ENCODE measurements at places on chromosomes 5 and 9. TPM values are rescaled to one million over a fixed set of nuclear protein-coding genes. Genes with fewer than 3 reads are reported as not detected.

Gene TAF11L5
- total RNA-seq, result not detected

Gene KCNV2
- not detected for total RNA-seq

Gene TAS2R1
- total RNA-seq, result not detected

Gene IFNB1
- total RNA-seq, result not detected

Gene RANBP17
- 2.9 TPM for total RNA-seq

Gene RLN1
- total RNA-seq, result 0.62 TPM

Gene DNM1
- 7.0 TPM for total RNA-seq

Gene LCN9
- total RNA-seq, result not detected

Gene PCDHB4
- 1.7 TPM for total RNA-seq

Gene CDH9
- not detected for total RNA-seq

Gene PCDHA2
- not detected for total RNA-seq

Gene FOXD4L5
- not detected for total RNA-seq

Gene PPIC
- total RNA-seq, result 43.6 TPM

Gene RBM27
- total RNA-seq, result 10.2 TPM

Gene GABRA1
- total RNA-seq, result not detected

Gene MED10
- 30.9 TPM for total RNA-seq

Gene KCTD16
- total RNA-seq, result 0.03 TPM

Gene NFIL3
- 19.9 TPM for total RNA-seq

DNA sequence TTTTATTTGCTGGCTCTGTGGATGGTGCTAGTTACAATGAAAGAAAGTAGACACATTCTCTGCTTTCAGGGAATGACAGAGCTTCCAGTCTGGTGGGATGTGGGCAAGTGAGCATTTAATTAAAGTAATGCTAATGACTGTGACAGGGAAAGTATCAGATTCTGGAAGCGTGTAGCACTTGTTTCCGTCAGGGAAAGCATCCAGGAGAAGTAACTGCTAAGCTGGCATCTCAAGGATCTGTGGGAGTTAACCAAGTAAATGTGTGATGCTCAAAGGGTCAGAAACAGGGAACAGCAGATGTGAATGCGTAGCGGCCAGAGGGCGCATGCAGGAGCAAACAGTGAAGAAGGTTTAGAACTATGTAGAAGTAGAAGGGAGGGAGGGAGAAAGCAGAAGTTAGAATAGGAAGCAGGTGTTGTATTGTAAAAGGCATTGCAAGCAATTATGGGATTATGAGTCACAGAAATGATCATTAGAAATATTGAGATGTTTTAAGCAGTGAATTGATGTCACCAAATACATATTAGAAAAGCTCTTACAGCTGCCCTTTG is 12.2 kb downstream of the KLHL9 start:
- no peak for DNase-seq

GRCh38 chr5:148820461-148821395 is 5.7 kb upstream of the ADRB2 start:
- no peak for DNase-seq

GRCh38 chr5:143913008-143913752 is 101.2 kb downstream of the HMHB1 start:
- no peak for DNase-seq

DNA sequence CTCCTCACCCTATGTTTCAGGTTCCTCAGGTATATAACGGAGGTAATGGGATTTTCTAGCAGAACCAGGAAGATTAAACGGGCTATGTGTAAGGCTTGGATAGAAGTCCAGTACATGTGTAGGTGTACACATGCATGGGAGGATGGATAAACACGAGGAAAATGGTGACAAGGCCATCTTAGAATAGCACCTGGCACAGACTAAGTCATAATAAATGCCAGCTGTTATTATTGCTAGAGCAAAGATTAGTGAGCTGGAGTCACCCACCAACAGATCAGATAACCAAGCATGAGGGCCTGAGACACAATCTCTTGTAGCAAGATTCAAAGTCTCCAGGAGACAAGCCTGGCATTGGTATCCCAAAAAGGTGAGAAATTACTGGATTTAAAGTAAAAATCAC is 21.1 kb downstream of the SPOCK1 start:
- no peak for DNase-seq

DNA sequence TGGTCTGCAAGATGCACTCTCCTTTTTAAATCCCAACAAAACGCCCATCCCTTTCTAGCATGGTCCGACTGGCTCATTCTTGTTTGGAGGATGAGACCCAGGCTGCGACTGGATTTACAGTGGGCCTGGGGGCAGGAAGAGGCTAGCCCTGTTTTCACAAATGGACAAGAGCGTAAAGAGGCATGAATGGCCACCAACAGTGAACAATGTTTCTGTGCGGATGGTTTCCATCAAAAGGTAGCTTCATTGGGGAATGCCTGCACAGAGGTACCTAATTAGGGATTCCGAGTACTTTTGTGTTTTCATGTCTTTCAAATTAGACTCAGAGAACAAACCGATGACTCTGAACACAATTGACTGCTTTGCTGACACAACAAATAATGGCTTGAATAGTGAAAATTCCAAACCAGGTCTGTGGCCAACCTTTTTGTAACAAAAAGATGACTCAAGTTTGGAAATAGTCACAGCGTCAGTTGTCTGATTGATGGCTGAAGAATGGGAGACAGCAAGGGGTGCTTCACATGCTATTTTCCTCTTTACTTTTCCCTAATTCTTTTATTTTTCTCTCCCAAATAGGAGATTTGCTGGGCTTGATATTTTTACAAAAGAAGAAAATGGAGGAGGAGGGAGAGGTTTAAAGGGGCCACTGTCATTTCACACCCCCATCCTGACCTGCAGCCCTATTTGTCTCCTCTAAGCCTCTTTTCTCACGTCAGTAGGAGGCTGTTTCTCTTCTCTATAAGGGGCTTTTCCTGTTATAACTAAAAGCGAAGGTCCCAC is 208.1 kb upstream of the S1PR3 start:
- no peak for DNase-seq

GRCh38 chr9:37555786-37556185 is 20.4 kb downstream of the FBXO10 start:
- no peak for DNase-seq

- DNase-seq, result no peak
Measured at GRCh38 chr5:66608501-66608900, 12.3 kb downstream of the MAST4 start.

DNA sequence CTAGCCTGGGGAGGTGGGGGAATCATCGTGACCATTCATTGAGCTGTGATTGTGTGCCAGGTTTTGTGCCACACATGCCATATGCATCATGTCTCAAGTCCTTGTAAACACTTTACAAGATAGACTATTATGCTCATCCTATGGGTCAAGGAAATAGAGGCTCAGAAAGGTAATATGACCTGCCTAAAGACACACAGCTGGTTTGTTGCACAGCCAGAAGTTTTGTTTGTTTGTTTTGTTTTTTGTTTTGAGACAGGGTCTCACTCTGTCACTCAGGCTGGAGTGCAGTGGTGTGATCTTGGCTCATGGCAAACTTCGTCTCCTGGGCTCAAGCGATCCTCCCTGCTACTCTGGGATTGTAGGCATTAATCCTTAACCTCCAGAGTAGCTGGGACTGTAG is 21.4 kb upstream of the CRB2 start:
- no peak for DNase-seq

DNA sequence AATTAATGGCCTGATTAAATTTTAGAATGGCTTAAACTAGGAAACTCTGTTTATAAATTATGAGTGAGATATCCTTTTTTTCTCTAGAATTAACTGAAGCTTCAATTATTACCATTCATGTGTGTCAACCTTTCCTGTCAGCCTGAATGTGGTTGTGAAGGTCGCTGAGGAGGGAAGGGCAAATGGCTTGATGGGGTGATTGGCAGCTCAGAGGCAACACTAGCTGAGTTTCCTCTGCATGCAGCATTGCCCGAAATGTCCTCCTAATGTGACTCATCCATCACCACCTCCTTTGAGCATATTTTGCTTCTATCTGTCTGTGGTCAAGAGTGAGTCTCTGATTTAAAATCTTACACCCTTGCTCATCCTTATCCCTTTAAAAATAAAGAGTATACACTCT is 281.9 kb downstream of the TENT4A start:
- no peak for DNase-seq

- DNase-seq, result no peak
Measured at GRCh38 chr9:16680975-16681651, 189.4 kb downstream of the BNC2 start.

DNA sequence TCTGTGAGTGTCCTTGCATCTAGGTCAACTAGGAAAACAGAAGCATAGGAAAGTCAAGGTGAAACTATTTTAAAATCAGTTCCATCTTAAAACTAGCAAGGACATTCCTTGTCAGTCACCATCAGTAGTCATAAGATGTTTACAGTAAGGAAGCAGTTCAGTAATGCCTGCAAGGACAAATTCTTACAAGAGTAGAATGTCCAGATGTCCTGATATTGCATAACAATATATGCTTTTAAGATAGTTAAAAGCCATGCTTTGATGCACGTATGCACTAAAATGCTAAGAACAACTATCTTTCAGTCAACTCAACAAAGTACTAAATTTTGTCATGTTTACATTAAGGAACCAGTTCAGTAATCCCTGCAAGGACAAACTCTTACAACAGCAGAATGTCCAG is 11.3 kb upstream of the SVEP1 start:
- no peak for DNase-seq

GRCh38 chr5:139130214-139130613 is 68.0 kb downstream of the SIL1 start:
- DNase-seq, result no peak

- no peak for DNase-seq
Measured at GRCh38 chr9:20030671-20031070, 241.8 kb upstream of the SLC24A2 start.

- no peak for DNase-seq
Measured at GRCh38 chr5:42656651-42657015, 100.0 kb upstream of the CCDC152 start.

GRCh38 chr9:8917956-8918739 is 1118.6 kb upstream of the DMAC1 start:
- DNase-seq, result no peak

GRCh38 chr9:121949364-121949763 is 143.7 kb downstream of the TTLL11 start:
- no peak for DNase-seq

- DNase-seq, result no peak
Measured at GRCh38 chr9:105392531-105392930, 55.3 kb upstream of the FSD1L start.

- DNase-seq, result no peak
Measured at GRCh38 chr5:53023969-53024368, 34.8 kb downstream of the ITGA2 start.

DNA sequence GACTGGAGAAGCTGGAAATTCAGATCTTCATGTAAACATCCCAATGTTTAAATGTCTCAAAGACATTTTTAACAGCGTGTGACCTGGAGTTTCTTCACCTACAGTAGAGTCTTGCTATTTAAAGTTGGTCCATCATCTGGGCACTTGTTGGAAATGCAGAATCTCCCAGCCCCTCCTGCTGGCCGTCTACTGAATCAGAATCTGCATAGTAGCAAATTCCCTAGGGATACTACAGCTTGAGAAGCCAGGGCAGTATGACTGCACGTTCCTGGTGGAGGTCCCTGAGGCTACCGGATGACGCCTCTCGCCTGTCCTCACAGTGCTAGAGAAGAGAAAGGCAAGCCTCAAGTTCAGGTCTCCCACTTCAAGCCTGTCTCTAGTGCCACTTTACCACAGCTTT is 15.7 kb downstream of the SAP30L start:
- DNase-seq, result no peak

DNA sequence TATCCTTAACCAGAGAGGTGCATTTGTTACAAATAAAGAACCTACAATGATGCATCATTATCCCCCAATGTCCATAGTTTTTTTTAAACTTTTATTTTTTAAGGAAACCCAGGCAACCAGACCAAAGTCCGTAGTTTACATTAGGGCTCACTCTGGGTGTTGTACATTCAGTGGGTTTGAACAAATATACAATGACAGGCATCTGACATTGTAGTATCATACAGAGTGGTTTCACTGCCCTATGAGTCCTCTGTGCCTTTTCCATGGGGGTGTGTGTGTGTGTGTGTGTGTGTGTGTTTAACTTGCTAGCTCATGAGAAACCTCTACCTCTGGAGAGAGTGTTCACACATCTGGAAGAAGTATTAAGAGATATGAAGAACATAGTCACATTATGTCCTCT is 141.5 kb downstream of the KDM4C start:
- DNase-seq, result no peak

DNA sequence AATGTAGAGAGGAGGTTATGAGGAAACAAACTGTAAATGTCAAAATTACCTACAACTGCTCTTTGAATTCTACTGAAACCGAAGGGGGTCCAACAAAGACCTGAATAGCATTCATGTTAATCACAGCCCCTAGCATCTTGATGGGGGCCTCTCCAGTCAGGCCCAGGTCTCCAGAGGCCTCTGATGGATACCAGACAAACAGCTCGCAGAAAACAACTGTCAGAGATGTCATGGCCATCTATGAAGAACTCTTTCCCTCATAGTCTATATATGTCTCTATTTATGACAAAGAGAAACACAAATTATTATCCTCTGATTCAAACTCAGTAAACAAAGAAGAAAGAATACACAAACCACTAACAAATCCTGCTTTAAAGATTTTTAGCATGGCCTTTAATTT is 432.6 kb downstream of the CAAP1 start:
- no peak for DNase-seq

DNA sequence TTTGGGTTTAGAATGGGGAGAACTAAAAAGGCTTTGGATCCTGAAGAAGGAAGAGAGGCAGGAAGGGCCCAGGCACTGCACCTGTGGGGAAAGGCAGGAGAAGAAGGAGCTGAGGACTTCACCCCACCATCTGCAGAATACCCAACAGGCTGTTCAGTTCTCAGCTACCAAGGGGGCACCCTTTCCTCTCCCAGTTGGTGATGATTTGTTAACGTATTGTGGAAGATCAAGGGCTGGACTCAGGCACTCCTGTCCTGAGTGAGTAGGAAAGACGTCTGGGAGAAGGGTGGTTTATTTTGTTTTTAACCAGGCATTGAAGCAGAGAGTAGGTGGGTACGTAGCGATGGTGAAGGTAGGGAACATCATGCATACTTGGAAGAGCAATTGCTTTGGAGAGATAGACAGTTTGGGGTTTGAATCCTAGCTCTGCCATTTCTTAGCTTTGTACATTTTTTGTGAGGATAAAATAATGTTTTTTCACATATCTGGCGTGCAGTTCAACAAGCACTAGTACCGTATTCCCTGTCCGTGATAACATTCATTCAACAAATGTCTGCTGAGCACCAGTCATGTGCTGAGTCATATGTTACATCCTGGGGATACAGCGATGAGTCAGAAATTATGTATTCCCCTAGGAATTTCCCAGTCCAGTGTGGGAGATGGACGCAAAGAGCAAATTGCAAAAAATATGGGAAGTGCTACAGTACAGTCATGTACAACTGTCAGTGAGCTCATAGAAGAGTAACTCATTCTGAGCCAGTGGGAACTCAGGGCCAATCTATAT is 2.1 kb downstream of the MSANTD3 start:
- no peak for DNase-seq

- no peak for DNase-seq
Measured at GRCh38 chr9:108860354-108860753, 1.7 kb upstream of the ACTL7A start.

- DNase-seq, result no peak
Measured at GRCh38 chr5:39721394-39721793, 296.6 kb upstream of the DAB2 start.

DNA sequence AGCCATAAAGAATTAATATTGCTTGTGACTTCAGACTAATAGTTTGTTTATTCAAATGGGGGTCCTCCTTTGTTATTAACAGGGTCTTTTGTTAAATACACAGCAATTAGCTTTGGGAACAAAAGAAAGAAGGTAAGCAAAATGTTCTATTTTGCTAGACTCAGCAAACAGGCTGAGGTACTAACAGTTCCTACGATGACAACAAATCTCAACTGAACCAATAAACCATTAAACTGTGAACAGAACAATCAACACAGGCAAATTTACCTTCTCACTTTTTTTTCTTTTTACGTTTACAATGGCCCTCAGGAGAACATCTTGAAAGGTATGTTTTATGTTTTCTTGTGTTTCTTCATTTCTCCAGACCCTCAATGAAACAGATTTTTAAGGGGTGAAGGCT is 207.2 kb downstream of the NFIB start:
- no peak for DNase-seq
